ENCODE measurements at places on chromosomes 7 and 10. TPM values are rescaled to one million over a fixed set of nuclear protein-coding genes. Genes with fewer than 3 reads are reported as not detected.

PDZD7 gene
- total RNA-seq: 5.1 TPM

NEUROG3 gene
- 0.14 TPM for total RNA-seq

PTPRE gene
- total RNA-seq: 0.69 TPM

ETV1 gene
- total RNA-seq: 45.6 TPM

TRPV5 gene
- total RNA-seq: not detected

GPR158 gene
- total RNA-seq: 0.35 TPM

LIPJ gene
- total RNA-seq: not detected

UCMA gene
- total RNA-seq: not detected

AS3MT gene
- total RNA-seq: 10.7 TPM

PTEN gene
- total RNA-seq: 53.6 TPM

ENTPD1 gene
- 0.92 TPM for total RNA-seq

PHYH gene
- total RNA-seq: 14.8 TPM

BMPER gene
- total RNA-seq: 2.4 TPM

FOXL3 gene
- not detected for total RNA-seq

INMT gene
- total RNA-seq: 3.9 TPM

CTAGE4 gene
- total RNA-seq: 7.5 TPM

RSPH10B2 gene
- total RNA-seq: 0.31 TPM

C10orf90 gene
- total RNA-seq: not detected

FAM241B gene
- 8.4 TPM for total RNA-seq

PSD gene
- total RNA-seq: 5.2 TPM

CAV2 gene
- 9.5 TPM for total RNA-seq

PTN gene
- 17.3 TPM for total RNA-seq

NUP205 gene
- total RNA-seq: 138 TPM

FEZF1 gene
- 2.1 TPM for total RNA-seq

RGS10 gene
- 7.2 TPM for total RNA-seq

LRIT1 gene
- not detected for total RNA-seq

TNS3 gene
- total RNA-seq: 28.9 TPM

GLI3 gene
- 6.7 TPM for total RNA-seq

STX1A gene
- 19.4 TPM for total RNA-seq

PPP1R17 gene
- total RNA-seq: 2.3 TPM

Measured in H7 (cell line).